GM12891 (cell line): ENCODE measurements at places on chromosomes 3 and 15.
A peak's percentile ranks its signal among the peaks of the same experiment; 100 is the strongest.

- DNase-seq = no peak
Observed at GRCh38 chr15:59438625-59439290, 772 bp downstream of the FAM81A start.

DNA sequence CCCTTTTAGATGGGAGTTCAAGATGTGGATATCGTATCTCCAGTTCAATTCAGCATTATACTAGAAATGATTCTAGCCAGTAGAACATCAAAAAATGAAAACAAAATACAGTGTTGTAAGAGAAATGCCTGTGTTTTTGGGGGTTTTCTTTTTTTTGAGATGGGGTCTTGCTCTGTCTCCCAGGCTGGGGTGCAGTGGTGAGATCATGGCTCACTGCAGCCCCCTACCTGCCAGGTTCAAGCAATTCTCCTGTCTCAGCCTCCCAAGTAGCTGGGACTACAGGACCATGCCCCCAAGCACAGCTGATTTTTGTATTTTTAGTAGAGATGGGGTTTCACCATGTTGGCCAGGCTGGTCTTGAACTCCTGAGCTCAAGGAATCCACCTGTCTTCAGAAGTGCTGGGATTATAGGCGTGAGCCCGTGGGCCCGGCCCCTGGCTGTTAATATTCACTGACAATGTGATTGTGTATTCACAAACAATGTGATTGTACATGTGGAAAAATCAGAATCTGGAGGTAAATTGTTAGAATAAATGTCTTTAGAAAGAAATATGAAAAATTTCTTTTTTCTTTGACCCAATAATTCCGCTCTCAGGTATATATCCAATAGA is 59.0 kb downstream of the ARIH1 start:
- DNase-seq = no peak

GRCh38 chr3:184337399-184337714 is at the start of gene FAM131A:
Gene FAM131A (plus strand): TSS chr3:184337600. CDS start chr3:184337631, 31 bp downstream.
- DNase-seq = no peak

DNA sequence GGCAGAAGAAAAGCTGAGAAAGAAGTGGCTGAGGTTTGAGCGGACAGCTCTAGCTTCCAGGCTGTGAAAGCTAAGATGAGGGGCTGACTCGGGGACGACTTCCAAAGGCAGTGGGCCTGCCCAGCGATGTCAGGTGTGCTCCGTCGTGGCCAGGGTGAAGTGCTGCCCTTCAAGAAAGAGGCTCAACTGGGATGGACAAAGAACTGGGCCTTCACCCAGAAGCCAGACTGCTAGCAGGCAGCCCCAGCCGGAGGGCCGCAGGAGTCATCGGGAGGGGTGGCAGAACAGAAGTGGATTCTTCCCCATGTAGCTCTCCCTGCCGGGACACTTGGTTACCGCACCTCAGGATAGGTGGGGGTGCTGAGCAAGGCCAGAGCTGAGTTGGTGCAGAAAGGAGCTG is 13.1 kb upstream of the SEC13 start:
- no peak for DNase-seq

DNA sequence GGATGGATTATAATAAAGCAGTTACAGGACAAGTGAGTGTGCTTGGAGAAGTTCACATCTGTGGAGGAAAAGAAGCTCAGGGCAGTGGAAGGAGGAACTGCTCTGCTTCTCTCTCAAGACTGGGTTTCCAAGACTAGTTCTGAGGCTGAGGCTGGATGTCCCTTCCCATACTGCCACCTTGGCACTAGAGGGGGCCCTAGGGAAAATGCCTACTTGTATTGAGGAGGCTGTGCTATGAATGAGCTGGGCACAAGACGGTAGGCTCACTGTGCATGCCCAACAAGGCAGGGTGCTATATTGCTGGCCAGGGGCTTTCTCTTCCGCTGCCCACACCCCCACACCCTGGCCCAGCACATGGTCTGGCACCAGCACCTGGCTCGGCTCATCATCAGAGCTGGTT is 65.2 kb downstream of the SLCO2A1 start:
- DNase-seq = no peak

GRCh38 chr3:143269741-143270140 is 150.2 kb downstream of the CHST2 start:
- DNase-seq = no peak

DNA sequence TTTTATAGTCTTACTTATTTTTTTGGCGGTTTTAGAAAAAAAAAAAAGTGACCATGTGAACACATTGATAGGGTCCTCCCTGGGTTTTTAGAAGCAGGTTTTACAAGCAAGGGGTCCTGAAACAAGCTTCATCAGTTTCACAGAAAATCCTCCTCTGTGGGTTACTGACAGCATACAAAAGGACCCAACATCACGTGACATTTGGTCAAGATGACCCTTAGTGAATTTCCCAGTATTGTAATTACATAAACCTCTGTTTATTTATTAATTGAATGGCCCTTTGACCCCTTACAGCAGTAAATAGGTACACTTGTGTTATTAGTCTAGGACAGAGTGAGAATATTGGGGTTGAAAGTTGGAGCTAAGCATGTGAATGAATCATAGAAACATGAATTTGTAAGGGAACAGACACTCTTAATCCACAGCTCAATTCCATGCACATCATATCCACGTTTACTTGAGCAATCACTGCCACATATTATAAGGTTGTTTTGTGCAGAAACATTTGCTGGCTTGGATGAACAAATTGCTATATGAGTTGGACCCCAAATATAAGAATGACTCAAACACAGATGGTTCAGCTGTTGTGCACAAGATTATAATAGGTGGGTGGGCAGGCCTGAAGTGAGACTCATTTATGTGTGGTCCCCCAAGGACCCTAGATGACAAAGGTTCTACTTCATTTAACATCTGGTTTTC is 137.5 kb downstream of the ZNF385D start:
- DNase-seq = no peak

GRCh38 chr3:28267984-28268849 is 26.8 kb downstream of the CMC1 start:
- DNase-seq = no peak

DNA sequence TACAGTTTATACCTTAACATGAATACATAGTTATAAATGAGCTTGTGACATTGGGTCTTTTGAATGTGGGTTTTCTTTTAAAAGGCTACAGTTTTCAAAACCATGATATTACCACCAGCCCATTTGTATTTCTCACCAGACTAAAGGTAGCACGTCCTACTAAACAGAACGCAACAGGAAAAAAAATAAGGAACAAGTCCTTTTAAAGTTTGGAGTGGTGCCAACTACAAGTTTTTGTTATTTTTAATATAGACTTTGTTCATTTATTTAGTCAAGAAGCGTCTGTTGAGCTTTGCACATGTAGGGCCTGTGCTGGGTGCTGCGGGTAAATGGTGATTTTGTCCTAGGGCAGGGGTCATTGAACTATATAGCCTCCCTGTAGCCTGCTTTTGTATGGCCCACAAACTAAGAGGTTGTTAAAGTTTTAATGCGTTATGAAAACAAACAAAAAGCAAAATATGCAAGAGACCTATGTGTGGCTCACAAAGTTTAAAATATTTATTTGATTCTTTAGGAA is 164.4 kb downstream of the GHSR start:
- DNase-seq = no peak

DNA sequence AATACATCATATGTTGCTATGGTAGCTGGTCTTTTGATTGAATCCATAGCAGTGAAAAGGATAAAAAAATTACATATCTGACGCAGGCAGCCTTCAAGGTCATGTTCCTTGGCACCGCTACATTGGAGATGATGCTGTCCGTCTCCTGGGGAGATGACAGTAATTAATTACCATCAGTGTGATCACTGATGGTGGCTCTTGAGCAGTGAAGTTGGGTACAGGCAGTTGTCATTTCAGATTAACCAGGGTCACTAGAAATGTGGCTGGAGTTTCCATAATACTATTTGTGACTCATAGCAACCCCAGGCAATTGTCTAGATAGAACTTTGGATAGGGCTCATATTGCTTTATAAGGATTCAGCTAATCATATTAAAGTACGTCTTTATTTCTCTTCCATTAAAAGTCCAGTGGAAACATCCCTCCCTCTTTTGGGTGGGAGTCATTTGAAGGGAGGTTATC is 136.3 kb downstream of the THSD4 start:
- DNase-seq = no peak

DNA sequence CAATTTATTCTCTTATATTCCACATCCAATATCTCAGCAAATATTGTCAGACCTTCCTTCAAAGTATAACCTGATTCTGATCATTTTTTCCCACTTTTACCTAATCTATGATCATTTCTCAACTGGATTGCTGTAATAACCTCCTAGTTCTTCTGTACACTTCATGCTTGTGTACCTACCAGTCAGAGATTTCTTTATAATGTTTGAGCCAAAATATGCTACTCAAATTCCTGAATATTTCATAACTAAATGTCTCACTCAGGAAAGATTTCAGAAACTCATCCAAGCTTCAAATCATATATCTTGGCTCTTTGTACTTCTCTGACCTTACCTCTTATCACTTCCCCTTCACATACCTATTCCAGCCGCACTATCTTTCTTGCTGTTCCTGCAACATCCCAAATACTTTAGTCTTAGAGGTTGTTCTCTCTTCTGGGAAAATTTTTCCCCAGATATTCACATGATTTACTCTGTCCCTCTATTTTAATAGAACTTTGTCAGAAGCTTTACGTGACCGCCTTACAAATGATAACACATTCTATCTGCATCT is 20.0 kb downstream of the BCHE start:
- no peak for DNase-seq

- no peak for DNase-seq
Observed at GRCh38 chr15:99712415-99712814, 20.8 kb downstream of the LYSMD4 start.

DNA sequence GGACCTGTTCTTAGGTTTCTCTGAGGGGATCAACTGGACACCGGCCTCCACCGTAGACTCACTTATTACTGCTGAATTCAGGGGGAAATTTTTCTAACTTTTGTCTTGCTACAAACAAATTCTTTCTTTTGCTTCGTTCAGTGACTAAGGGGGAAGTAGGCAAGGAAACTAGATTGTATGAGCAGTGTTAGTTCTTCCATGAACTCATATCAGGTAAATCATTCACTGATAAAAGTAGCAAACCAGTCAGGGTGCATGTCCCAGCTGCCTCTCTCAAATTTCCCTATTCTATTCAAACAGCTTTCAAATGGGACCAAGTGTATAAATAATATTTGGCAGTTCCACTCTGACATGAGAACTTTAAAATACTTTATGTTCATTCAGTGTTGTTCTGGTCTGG is 7.3 kb upstream of the CCDC13 start:
- no peak for DNase-seq

DNA sequence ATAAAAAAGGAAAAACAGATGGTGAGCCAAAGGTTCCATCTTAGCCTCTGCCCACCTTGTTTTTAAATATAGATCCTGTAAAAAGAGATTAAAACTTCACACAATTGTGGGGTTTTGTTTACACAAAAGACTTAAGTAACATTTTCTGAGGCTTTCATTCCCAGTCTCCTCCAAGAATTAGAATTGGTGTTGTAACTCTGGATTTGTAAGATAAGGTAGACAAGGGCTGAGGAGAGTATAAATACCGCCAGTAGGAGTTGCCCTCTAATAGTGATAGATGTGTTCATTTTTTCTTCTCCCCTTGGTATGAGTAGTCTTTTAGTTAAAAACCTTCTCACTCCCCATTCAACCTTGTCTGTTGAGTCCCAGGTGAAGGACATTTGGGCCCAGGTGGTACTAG is 8.5 kb downstream of the MINDY2 start:
- DNase-seq = no peak

- no peak for DNase-seq
Observed at GRCh38 chr3:68759526-68760035, 172.8 kb downstream of the TAFA4 start.

GRCh38 chr3:44920081-44920480 is 45.7 kb downstream of the TGM4 start:
- no peak for DNase-seq

DNA sequence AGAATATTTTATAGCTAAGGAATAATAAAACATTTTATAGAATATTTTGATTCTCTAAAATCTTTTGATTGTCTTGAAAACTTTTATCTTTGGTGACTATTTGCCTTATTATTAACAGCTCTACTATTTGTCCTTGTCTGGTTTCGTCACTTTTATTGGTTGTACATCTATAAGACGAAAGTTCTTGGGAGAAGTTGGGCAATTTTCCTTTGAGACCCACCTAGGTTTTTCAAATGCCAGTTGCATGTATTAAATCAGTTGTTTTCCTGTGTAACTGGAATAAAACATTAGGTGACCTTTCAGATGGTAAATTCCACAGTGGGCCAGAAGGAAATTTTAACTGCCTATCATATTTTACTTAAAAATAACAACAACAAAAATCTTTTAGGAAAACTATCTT is 1245.7 kb downstream of the SI start:
- no peak for DNase-seq

DNA sequence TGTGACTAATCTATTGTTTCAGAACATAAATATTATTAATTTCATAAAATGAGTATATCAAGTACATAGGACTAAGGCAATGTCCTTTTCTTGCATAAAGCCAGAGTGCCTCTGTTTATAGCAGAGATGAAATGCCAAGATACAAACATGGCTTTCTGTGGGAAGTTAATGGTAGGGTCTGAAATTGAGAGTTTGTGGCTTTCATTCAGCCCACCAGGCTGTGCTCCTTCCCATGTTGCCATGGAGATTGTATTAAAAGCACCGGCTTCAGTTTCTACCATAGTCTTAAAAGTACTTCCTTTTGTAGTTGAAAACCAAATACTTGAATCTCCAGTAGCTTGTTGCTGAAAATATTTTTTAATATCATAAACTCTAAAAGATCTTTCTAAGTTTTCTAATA is 114.0 kb downstream of the LRRC28 start:
- DNase-seq = peak; percentile 20

- DNase-seq = no peak
Observed at GRCh38 chr3:195123281-195123691, 147.7 kb downstream of the XXYLT1 start.
